ENCODE measurements at places on chromosomes 1 and 21.

GRCh38 chr1:209627027-209627731, 25.0 kb downstream of the LAMB3 start:
- DNase-seq, result no peak

- no peak for DNase-seq
Measured at GRCh38 chr1:202110977-202111376, 11.7 kb upstream of the GPR37L1 start.

- no peak for DNase-seq
Measured at GRCh38 chr1:3478187-3478586, 23.7 kb downstream of the ARHGEF16 start.

DNA sequence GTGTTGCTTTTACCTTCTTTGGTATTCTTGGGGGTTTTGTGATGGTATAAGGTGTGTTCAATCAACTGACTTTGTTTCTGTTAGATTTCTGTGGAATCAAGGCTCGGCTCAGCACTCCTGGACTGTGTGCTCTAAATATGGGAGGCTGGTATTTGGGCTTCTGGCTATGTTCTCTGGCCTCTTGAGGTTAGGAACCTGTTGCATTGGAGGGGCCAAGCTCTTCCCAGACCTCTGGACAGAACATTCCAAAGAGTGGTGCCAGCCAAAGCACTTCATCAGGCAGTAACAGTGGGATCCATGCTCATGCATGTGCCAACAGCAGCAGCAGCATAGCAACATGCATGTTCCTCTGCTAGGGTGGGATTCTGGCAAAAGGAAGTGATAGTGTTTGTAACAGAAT, 8.3 kb downstream of the KRTAP19-7 start:
- DNase-seq, result no peak

GRCh38 chr1:100051401-100051800, 81.3 kb downstream of the SASS6 start:
- no peak for DNase-seq

GRCh38 chr1:40079774-40080400, 17.2 kb downstream of the PPT1 start:
- no peak for DNase-seq

GRCh38 chr1:1630191-1630964, 1.6 kb upstream of the MMP23B start:
- peak; percentile 95 for DNase-seq

- DNase-seq, result no peak
Measured at GRCh38 chr1:33392206-33392605, 38.7 kb downstream of the PHC2 start.

- no peak for DNase-seq
Measured at GRCh38 chr1:226474041-226474440, 66.1 kb upstream of the PARP1 start.

- DNase-seq, result no peak
Measured at GRCh38 chr1:76048219-76048618, 26.3 kb upstream of the ST6GALNAC3 start.

GRCh38 chr1:85245456-85245855, 14.0 kb downstream of the C1orf52 start:
- DNase-seq, result no peak

DNA sequence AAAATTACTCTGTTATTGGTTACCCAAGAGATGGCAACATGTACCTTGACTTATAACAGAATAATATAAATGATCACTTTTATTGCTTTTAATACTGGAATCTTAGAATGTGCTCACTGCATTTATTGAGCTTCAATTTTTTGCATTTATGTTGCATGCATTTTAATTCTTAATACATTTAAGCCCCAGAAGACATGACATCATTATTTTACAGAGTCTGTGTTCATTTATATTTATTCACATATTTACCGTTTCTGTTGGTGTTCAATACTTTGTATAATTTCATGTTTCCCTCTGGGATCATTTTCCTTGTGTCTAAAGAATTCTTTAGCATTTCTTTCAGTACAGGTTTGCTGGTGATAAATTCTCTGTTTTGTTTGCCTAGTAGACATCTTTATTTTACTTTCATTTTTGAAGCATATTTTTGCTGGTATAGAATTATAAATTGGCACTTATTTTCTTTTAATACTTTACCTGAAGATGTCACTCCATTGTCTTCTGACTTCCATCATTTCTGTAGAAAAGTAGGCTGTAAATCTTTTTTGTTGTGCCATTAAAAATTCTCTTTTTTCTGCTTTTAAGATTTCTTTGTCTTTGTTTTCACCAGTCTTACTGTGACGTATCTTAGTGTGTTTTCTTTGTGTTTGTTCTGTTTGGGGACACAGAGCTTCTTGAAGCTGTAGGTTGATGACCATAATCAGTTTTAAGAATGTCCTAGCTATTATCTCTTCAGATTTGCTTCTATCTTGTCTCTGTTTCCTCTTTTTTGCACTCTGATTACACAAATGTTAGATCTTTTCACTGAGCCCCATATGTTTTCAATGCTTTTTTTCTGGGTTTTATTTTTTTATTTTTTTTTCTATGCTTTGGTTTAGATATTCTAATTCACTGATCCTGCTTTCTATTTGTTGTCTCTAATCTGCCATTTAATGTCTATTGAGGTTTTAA, 26.9 kb downstream of the DISP3 start:
- DNase-seq, result no peak

- peak; percentile 49 for DNase-seq
Measured at GRCh38 chr1:43930168-43930948, 3.2 kb upstream of the ARTN start.

DNA sequence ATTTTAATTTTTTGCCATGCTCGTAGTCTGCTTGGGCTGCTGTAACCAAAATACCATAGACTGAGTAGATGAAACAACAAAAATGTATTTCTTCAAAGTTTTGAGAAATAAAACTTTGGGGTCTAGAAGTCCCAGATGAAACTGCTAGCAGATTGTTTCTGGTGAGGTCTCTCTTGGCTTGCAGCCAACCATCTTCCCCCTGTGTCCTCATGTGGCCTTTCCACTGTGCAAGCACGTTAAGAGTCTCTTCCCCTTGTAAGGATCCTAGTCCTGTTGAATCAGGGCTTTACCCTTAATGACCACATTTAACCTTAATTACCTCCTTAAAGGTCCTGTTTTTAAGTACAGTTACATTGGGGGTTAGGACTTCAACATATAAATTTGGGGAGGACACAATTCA, 86.6 kb downstream of the PTBP2 start:
- DNase-seq, result no peak

DNA sequence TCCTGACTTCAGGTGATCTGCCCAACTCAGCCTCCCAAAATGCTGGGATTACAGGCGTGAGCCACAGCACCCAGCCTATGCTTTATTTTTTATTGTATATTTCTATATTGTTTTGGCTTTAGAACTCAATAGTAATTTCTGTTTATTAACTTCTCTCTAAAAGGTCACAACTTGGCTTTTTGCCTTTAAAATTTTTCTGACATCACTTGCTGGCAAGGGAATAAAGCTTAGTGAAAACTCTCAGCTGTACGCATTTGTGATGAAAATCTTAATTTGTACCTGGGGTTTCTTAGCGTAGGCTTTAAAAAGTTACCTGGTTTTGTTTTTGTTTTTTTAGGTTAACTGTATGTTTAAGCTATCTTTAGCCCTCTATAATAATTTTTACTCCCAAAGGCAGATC, 36.2 kb downstream of the B3GALNT2 start:
- DNase-seq, result no peak

DNA sequence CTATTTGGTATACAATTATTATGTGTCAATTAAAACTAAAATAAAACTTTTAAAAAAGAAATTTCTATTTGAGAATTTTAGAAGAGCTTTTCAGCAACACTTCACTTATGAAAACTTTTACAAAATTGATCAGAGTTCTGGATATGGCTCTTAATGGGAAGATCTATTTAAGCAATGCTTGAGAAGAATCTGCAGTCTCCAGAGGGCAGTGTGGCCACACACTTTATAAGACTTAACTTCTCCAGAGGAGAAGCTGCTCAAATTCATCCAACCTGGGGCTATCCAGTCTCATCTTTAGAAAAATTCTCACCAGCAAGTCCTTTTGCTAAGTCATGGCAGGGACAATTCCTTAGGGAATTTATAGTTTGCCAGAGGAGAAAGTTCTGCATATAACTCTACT, 25.2 kb upstream of the AGO1 start:
- peak; percentile 10 for DNase-seq

DNA sequence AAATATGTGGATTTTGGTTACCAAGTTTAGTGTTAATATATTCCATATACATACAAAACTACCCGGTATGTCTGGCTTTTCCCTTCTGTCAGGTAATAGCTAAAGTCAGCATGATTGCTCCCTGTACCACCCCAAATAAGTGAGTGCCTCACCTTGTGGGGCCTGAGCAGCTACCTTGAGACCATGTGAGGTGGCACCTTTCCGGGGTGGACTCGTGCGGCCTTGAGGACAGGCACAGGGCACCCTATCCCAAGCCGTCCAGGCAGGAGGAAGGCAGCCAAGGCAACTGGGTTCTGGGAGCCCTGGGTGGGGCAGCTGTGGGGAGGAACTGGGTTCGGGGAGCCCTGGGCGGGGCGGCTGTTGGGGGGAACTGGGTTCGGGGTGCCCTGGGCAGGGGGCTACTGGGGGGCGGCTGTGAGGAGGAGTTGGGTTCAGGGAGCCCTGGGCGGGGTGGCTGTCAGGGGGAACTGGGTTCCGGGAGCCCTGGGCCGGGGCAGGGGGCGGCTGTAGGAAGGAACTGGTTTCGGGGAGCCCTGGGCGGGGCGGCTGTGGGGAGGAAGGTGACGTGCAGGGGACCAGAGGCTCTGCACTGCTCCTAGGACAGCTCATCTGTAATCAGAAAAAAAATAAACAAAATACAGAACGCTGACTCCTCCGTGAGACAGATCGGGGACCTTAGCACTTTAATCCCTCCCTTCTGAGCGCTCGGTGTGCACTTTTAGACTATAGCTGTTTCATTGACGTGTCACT, 63.3 kb downstream of the POFUT2 start:
- peak; percentile 39 for DNase-seq

GRCh38 chr1:53949023-53949990, 3.2 kb downstream of the LRRC42 start:
- peak; percentile 56 for DNase-seq

GRCh38 chr1:22318279-22318981, 133.2 kb upstream of the ZBTB40 start:
- no peak for DNase-seq

DNA sequence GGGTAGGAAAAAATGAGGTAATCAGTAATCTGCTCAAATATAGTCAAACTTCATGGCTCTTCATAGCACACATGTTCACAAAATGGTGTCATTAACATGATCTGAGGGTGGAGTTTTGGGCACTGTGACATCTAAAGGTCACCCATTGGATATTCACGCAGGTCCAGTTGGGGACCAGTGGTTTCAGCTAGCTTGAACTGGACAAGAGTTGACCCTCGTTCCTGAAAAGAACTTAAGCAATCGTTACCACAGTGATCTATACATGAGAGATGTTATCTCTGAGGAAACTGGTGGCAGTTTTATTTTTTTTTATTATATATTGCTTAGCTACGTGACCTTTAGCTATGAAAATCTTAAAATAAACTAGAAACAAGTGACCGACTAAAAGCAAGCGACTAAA, 3.0 kb upstream of the OR2C3 start:
- no peak for DNase-seq

- DNase-seq, result no peak
Measured at GRCh38 chr21:43739621-43740435, 20.9 kb downstream of the PDXK start.

GRCh38 chr1:211581526-211581925, 2.6 kb upstream of the SLC30A1 start:
- DNase-seq, result no peak

DNA sequence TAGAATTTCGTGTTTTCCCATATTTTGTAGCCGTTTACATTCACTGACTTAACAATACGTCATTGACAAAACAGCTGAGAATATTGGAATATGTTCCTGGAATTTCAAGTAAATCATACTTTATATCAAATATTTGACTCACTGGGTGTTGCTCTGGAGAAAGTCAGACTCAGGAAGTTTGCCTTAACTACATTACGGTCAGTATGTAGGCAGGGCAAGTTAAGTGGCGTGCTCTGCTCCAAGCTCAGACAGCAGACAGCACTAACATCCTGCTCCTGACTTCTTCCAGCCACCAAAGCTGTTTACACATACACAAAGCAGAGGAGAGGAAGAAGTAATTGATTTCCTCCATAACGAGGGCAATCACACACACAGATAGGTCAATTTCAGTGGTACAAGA, 414.6 kb downstream of the LRRIQ3 start:
- no peak for DNase-seq

GRCh38 chr1:6523566-6523965, 30.7 kb downstream of the NOL9 start:
- DNase-seq, result no peak

DNA sequence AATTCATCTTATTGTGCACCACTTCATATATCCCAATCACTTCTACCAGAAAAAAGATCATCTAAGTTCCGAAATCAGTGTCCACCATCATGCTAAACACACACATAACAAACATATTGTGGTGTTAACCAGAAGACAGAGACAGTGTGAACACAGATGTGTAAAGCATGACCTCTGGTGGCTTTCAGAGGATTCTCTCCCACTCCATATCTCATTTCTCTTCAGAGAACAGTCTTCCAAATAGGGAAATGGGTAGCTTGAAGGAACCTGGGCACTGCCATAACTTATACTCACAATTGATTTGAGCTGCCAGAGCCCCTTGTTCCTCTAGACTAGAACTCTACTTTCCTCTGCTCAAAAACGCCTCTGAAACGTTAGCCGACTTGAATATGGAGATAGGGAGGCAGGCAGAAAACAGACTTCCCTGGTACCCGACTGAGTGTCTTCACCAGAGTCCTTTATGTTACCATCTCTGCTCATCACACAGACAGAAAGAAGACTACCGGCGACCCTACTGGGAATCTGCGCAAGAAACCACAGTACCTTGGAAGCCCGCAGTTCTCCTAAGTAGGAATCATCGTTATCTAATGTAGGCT, 1.8 kb upstream of the ELAPOR1 start:
- DNase-seq, result no peak

DNA sequence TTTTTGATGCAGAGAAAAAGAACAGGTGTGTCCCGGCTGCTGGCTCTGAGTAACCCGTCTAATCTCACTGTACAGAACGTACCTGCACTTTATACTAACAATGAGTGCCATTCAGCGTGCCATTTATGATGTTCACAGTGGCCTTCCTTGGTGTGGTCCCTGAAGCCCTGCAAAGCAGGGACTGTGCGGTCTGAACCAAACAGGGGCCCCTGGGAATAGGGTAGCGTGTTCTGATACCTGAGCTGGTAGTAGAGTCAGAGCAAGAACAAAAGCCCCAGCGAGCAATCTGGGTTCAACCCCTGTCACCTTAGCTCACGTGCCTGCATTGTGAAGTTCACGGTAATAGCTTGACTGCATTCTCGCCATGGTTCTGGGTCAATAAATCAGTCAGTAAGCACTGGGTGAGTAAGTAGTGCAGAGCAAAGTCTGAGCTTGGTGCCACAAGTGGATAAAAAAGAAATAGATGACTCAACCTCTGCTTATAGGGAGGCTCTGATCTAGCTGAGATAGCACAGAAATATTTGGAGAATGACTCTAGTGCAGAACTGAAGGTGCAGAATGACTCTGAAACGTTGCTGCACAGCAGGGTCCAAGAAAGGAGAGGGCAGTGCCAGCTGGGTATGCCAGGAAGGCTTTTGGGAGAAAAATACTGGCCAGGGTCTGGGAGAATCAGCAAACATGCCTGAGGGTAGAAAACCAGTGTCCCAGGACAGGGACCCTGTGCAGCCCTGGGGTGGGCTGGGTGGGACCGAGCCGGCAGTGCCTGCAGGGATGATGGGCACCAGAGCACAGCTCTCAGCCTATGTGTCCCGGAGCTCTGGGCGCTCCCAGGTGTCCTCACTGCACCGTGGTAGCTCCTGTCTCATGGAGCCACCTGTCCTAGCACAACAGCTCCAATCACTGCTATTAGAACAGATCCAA, 125.9 kb downstream of the RHOU start:
- DNase-seq, result no peak

- no peak for DNase-seq
Measured at GRCh38 chr1:52098139-52098871, 42.2 kb downstream of the BTF3L4 start.

- no peak for DNase-seq
Measured at GRCh38 chr1:91552091-91552490, 51.4 kb downstream of the CDC7 start.

All from activated CD8-positive, alpha-beta T cell treated with anti-CD3 and anti-CD28 coated beads for 36 hours (primary cell).